ENCODE measurements at places on chromosomes 13 and 19.
A peak's percentile ranks its signal among the peaks of the same experiment; 100 is the strongest.

DNA sequence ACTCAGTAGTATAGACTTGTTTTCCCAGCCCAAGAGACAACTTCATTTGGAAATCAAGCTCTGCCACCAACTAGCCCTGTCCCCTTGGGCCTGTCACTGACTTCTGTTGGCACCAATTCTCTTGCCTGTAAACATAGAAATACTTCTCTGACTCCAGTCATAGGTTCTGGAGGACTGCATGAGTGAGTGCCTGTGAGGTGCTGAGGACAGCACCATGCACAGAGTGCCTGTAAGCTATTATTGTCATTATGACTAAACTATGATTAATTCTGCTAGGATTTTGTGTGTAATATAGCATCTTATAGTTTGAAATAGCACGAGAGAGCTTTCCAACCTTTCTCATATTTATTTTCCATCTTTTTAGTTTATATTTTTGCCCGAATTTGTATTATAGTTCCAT, 247.9 kb downstream of the MYO16 start:
- DNase-seq = no peak

DNA sequence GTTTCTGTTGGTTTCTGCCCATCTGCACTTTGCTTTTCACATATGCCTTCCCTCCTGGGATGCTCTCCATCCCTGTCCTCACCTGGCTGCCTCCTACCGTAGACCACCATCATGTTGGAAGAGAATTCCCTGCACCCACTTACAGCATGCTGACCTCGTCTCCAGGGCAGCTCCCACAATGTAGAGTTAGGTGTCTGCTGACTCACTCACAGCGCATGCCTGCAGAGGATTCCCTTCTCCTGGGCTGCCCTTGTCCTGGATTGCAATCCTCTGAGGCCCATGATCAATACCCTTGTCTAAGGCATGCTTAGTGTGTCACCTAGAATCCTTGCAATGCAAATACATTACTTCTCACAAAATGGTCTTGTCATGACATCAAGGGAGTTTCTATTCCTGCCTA, 43.6 kb downstream of the STOML3 start:
- DNase-seq = no peak

- no peak for DNase-seq
Observed at GRCh38 chr13:105329359-105329758, 1206.1 kb downstream of the EFNB2 start.

GRCh38 chr19:43616306-43616705, 3.1 kb downstream of the ZNF428 start:
- no peak for DNase-seq

- no peak for DNase-seq
Observed at GRCh38 chr13:31878052-31878451, 138.7 kb downstream of the RXFP2 start.

DNA sequence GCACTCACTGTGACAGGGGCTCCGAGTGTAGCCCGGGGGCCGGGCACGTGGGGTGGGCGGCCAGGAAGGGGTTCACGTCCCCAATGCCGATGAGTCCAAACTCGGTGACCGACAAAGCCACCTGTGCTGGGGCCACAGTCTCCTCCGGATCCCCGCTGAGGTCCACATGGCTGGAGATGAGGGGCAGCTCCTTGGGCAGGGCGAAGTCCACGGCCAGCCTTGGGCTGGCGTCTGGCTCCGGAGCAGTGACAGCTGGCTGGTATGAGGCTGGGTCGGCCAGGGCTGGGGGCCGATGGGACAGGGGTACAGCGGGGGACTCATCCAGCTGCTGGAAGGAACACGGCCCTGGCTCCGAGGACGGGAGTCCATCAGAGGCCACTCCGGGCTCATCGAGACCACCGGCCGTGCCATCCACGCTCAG, 15.9 kb upstream of the PLPP2 start:
- no peak for DNase-seq

DNA sequence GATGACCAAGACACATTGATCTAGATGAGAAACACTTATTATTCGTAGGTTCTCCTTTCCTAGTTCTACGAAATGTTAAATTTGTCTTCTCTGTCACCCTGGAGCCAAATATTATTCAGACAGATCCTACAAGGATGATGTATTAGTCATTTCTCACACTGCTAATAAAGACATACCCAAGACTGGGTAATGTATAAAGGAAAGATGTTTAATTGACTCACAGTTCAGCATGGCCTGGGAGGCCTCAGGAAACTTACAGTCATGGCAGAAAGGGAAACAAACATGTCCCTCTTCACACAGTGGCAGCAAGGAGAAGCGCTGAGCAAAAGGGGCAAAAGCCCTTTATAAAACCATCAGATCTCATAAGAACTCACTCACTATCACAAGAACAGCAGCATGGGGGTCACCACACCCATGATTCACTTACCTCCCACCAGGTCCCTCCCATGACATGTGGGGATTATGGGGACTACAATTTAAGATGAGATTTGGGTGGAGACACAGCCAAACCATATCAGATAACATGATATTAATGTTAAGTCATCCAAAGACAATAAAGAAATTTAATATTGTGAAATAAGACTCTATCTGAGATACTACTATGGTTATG, 1248.8 kb upstream of the SLC10A2 start:
- DNase-seq = no peak

DNA sequence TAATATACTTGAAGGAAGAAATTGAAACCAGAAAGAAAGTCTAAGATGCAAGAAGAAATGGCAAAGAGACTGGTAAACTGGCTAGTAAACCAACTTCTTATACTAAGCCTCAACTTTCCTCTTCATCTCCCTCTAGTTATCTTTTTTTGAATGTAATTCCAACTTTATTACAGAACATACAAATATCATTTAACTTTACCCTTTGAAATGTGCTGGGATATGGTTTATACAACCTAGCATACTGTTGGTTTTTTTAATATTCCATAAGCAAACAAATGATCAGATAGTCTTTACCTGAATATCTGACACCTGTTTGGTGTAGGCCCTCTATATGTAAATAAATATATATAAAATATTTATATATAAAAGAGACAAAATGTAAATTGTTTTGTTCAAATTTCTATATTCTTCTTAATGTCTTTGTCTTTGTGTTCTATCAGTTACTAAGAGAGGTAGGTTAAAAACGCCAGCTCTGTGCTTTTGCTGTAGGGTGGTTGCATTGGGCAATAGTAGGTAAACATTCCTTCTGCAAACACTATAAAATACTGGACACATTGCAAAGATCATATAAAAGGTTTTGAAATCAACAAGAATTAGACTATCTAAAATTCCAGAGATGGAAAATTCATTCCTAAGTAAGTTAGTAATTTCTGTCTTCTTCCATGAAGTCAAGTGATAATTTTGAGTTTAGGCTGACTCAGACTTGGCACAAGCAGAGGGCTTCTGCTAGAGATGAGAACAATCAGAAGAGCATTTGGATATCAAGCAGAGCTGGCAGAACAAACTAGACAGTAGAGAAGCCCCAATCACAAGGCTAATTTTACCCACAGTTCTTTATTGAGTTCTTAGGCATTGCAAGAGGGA, 383.3 kb downstream of the RFC3 start:
- DNase-seq = peak; percentile 68

GRCh38 chr13:51590971-51591627, 6.8 kb downstream of the WDFY2 start:
- peak; percentile 56 for DNase-seq

DNA sequence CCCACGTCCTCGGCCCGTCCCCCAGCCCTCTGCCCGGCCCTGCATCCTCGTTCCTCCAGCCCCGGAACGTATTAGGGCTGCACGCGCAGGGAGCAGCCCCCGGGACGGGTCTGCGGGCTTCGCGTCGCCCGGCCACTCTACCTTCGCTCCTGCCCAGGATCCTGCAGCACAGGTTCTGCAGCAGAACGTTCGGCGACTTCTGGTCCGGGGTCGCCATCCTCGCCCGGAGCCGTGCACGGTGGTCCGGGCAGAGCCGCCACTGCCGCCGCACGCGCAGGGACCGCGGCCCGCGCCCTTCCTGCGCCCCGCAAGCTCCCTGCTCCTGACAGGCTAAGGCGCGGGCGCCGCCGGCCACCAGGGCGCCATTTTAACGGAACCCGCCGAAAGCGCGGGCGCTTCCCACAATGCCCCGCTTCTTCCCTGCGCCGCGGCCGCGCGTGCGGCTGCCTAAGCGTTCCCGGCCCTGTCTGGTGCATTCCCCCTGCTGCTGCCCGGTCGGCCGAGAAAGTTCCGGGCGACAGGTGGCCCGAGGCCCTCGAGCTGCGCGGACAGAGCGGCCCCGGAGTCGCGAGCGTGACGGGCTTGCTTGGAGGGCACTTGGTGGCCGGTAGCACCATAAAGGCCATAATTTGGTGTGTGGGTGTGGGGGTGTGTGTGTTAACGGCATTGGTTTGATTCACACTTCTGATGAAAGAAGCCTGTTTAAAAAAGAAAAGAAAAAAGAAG, at the start of gene TUBGCP3:
Gene TUBGCP3 (minus strand): TSS at position 390 of the 726 bp plus-strand sequence. CDS start 173 bp downstream, at position 217.
- peak; percentile 95 for DNase-seq

DNA sequence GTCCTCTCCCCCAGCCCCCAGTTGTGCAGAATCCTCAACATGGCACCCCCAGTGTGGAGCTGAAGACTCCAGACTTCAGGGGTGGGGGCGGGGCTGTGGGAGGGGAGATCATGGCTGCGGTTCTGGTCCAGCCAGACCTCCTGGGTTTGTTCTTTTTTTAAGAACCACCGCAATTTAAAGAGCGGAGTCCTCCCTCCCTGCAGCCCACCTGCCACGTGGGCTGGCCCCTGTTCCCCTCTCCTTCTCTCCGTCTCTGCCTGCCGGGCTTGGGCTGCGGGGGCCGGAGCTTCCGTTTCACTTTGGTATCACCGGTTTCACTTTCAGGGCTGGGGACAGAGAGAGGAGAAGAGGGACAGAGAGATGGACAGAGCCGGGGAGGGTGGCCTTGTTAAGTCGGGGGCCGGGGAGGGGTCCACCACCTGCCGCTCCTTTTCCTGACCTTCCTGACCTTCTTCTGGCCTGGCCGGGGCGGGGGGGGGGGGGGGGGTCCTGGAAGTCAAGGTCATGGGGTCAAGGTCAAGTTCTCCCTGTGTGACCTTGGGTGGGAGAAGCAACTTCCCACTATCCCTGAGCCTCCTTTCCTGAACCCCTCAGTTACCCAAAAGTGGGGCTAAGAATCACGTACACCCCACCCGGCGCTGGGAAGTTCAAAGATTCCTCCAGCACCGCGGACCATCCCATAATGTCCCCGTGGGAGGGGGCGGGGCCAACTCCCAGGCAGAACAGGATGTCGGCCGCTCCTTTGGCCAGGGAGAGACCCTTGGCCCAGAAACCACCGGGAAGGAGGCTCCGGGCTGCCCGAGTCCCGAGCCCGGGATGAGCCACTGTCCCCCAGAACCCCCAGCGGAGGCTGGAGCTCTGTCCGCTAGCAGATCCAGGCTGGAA, 11.3 kb upstream of the ZBTB7A start:
- DNase-seq = peak; percentile 38

DNA sequence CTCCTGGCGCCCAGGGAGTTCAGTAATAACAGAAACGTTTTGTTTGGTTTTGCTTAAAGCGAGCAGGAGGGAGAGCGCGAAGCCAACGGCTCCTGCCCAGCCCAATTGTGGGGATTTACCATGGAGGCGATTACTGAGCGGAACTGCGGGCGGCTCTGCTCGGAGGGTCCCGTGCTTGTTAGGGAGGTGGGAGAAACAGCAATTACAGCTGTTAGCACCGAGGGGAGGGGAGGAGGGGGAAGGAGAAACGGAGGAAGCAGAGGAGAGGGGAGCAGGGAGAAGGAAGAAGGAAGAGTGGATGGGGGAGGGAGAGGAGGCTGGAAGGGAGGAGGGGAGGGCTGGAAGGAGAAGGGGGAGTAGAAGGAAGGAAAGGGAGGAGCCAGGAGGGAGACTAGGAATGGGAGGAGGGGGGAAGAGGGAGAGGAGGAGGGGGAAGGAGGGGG, 7.7 kb upstream of the ONECUT3 start:
- DNase-seq = no peak

- DNase-seq = no peak
Observed at GRCh38 chr13:93603043-93603442, 376.4 kb downstream of the GPC6 start.

DNA sequence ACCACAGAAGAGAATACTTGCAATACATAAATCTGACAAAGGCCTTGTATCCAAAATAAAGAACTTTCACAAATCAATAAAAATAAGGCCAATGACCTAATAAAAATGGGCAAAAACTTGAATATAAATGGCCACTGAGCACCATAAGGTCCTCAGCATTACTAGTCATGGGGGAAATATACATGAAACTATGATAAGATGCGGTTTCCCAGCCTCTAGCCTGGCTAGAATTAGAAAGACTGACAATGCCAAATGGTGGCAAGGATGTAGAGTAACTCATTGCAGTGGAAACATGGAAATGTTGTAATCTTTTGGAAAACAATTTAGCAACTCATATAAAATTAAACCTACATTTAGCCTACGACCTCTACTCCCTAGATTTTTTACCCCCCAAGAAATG, 227.1 kb downstream of the GGACT start:
- DNase-seq = no peak

- DNase-seq = no peak
Observed at GRCh38 chr19:34666958-34667265, 10.0 kb downstream of the SCGB2B2 start.

GRCh38 chr19:45542234-45542668, 35.0 kb downstream of the VASP start:
- no peak for DNase-seq

DNA sequence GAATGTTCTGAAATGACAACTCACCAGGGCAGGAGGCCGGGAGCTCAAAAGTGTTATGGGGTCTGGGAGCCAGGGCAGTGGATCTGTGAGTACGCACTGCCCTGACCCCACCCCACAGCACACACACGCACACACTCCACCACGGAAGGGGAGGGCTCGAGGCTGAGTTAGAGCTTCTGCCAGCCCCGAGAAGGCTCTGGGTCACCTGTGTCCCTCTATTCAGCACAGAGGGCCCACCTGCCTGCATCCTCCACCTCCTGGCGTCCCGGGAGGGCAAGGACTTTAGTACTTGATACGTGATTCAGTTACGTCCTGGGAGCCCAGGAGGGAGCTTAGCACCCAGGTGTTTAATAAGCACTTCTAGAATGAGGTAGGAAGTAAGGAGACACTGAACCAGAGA, 190.0 kb upstream of the GPR12 start:
- no peak for DNase-seq

DNA sequence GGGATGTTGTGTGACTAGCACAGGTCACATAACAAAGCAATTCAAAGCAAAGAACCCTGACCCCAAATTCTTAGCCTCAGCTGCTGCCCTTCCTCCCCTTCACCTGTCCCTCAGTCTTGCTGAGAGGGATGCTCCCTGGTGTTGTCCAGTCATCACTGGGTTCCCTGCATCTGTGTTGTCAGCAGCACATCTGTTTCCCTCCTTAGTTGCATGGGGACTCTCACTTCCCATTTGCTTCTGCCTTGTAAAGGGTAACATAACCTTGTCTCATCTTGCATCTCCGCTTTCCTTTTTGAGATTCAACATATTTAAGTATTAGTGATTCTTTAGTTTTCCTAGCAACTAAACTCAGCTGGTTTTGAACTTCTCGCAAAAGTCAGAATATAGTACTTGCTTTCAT, 54.0 kb downstream of the SPATA13 start:
- no peak for DNase-seq

Data from HT-29 (cell line).